ENCODE measurements at places on chromosomes 2 and 18.

- DNase-seq: no peak
Observed at GRCh38 chr2:195647302-195647701, 9.7 kb upstream of the SLC39A10 start.

DNA sequence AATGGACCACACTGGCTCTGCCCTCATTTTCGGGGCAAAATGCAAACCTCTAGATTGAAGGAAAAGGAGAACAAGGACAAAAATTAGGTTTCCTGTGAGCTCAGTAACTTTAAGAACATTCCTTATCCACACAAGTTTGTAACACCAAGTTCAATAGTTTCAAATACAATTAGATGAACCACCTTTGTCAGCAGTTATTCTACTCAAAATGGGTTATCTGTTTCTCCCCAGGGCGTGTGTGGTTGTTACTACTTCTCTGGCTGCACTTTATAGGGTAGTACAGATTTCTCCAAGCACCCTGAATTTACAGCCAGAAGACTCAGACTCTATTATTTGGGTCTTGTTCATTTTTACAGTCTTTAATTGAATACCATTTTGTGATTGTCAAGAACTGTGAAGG is 45.0 kb upstream of the TANK start:
- DNase-seq: no peak

DNA sequence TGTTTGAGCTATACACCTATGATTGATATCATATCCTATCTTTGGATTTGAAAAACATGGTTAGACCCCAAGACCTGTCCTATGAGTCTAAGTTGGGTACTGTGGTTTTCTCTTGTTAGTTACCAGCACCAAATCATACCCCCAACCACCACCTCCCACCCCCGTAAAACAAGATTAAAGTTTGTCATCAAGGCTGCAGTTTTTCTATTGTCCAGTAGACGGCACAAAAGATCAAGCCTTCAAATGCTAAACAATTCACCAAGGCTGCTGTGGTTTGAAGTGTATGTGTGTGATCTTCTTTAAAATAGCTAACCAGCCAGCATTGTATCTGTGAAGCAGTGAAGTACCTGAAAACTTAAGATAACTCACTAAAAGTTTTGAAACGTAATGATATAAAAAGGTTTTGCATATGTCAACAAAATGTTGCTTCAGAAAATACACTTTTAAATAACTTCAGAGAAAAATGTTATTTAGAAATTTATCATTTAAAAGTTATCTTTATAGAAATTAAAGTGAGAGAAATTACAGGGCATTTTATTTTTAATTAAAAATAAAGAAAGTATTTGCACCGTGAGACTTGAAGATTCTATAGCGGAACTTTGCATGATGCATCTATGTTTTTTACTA is 5.8 kb upstream of the MEIS1 start:
- DNase-seq: no peak

DNA sequence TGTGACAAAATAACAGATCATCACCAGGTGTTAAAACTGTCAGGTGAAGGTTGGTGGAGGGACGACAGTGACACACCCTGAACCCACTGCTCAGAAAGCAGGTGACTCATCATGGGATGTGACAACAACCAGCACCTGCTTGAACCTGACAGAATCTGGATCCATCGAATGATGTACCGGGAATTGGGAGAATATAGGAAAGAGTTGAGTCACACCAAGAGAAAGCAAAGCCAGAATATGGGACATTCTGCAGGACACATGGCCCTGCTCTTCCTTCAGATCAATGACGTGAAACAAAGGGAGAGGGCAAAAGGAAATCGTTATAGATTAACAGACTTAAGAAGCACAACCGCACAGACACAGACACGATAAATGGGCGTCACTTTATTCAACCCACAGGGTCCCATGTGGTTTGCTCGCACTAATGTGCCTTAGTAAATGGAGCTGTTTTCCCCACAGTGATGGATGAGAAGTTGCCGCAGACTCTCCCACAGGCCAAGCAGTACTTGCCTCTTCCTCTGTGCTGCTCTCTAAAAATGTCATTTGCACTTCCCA is 100.1 kb downstream of the CRACDL start:
- DNase-seq: no peak

- DNase-seq: peak; percentile 42
Observed at GRCh38 chr2:233059797-233060500, at the start of gene INPP5D. Gene INPP5D (plus strand): TSS chr2:233060342. CDS start chr2:233060479, 137 bp downstream.

DNA sequence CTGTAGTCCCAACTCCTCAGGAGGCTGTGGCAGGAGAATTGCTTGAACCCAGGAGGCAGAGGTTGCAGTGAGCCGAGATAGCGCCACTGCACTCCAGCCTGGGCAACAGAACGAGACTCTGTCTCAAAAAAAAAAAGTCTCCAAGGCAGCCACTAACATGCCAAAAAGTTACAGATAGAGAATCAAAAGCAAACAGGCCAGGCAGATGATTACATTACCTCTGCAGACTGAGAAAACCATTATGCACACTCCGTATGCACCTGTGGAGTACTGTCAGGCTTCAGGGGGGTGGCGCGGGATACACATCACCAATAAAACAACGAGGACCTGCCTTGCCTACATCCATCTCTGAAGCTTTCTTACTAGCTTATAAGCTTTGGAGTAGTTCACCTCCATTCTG is 10.3 kb downstream of the STAM2 start:
- DNase-seq: no peak

GRCh38 chr2:27097341-27097740 is 10.8 kb downstream of the KHK start:
- no peak for DNase-seq

GRCh38 chr2:216803791-216804190 is 56.1 kb downstream of the TNP1 start:
- no peak for DNase-seq

GRCh38 chr18:65257149-65257548 is 493.7 kb upstream of the CDH7 start:
- no peak for DNase-seq

Data from activated CD4-positive, CD25-positive, alpha-beta regulatory T cell (primary cell).